ENCODE measurements at places on chromosomes 5 and 9.

- no peak for DNase-seq
Measured at GRCh38 chr5:142322403-142322746, 2.4 kb downstream of the SPRY4 start.

DNA sequence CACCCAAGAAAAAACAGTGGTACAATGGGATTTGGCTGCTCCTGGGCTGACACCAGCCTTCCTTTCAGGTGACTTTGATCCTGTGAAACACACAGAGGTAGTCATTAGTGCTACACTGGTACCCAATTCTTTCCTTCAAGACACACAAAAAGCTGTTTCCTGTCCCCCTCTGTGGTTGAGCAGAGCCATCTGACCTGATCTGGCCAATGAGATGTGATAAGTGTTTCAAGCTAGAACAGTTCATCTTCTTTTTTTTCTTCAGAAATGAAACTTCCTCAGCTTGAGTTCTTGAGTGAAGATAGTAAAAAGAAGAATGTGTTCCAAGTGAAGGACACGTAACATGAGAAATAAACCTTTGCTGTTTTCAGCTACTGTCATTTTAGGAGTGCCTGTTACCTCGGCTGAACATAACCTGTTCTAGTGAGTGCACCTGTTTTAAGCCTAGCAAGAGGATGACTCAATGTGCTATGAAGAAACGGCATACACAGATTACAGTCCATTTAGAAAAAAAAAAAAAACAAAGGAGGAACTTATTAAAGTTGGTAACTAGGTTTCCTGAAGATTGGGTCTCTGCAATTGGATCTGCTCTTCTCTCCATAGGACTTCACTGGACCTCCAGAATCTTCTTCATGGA, 287.8 kb downstream of the GAS1 start:
- no peak for DNase-seq

GRCh38 chr9:17936365-17936764, 357.5 kb downstream of the SH3GL2 start:
- DNase-seq: no peak

- no peak for DNase-seq
Measured at GRCh38 chr5:38666668-38667498, 110.4 kb upstream of the LIFR start.

DNA sequence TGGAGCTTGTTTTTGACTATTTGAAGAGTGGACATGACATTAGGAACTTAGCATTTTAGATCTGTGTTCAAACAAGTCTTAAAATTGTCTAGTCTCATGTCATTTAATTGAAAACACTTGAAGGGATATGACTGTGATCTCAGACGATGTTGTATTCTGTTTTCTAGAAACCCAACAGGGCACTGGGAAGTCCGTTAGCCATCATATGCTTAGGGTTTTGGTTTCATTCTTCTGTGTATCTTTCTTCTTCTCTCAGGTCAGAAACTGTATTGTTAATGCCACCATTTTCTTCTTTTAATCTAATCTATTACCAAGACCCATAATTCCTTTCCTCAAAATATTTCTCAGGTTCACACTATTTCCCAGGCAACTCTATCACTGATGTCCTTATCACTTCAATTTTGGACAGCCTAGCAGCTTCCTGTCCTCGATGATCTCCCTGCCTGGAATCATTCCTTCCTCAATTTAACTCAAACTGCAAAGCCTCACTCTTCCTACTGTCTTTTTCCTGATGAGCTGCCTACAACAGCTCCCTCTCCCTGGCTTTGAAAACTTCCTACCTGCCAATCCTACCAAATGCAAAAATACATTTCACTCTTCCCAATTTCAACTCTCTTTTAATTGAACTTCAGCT, 77.7 kb downstream of the MEF2C start:
- no peak for DNase-seq

DNA sequence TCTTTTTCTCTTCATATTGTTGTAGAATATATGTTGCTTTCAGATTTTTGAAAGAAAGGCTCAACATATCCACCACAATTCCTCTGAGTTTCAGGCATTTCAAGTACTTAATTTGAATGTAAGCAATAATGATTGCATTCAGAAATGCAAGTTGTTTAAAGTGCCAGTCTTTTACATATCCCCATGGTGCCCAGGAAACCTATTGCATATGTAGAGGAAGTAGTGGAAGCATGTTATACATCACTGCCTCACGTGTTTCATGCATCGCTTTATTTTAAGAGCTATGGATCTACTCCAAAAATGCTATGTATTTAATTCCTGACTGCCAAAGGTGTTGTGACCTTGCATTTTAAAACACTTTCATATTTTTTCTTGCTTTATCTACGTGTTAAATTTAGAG, 28.1 kb downstream of the CPEB4 start:
- no peak for DNase-seq

GRCh38 chr9:14051419-14051818, 262.5 kb downstream of the NFIB start:
- no peak for DNase-seq

GRCh38 chr9:85001925-85002324, 332.4 kb downstream of the NTRK2 start:
- no peak for DNase-seq

DNA sequence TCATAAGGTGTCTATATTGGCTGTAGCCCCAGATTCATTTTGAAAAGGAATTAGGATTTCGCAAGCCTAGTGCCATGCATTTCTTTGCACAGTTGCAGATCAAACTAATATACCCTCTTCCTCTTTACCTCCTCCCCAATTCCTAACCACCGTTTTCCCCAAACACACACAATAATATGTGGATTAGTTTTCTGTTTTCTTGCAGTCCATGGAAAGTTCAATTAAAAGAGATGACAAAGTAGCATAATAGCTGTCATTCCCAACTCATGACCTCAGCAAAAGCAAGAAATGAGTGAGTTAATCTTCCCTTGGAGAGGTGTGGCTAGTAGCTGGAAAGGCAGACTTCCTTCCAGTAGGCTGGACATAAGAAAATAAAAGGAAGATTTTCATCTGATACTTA, 349.1 kb downstream of the TMEM232 start:
- no peak for DNase-seq

DNA sequence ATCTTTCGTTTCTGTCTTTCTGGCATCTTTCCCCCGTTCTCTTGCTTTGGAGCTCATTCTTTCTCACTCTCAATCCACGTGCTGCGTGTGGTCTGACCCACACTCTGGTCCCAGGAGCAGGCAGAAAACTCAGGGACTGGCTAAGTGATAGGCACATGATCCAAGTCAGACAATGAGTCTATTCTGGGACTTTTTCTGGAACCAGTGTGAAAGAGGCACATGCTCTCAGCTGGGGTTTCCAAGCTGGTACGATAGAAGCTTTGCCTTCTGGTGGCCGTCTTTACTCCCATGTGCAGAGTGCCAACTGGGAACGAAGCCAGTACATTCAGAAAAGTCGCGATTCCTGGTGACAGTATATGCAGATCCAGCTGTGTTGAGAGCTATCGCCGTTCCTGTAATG, 94.4 kb downstream of the PDZD2 start:
- DNase-seq: no peak

DNA sequence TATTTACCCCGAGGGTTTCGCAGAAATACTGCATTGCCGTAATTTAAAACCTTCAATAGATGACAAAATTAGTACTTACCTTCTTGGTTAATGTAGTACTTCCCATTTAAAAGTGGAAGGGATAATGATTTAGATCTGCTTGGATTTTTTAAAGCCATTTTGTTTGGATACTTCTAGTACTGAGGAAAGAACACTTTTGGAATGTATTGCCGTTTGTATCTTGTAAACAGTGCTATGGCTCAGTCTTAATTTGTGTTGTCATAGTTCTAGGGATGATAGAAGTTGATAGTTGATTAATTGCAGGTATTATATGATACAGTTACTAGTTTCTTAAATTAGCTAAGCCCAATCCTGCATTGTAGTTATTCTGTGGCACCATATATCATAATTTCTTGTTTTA, 33.1 kb downstream of the TNPO1 start:
- no peak for DNase-seq

- no peak for DNase-seq
Measured at GRCh38 chr9:107870221-107870620, 380.7 kb upstream of the KLF4 start.

GRCh38 chr5:149904293-149904886, 40.2 kb downstream of the PDE6A start:
- DNase-seq: no peak

DNA sequence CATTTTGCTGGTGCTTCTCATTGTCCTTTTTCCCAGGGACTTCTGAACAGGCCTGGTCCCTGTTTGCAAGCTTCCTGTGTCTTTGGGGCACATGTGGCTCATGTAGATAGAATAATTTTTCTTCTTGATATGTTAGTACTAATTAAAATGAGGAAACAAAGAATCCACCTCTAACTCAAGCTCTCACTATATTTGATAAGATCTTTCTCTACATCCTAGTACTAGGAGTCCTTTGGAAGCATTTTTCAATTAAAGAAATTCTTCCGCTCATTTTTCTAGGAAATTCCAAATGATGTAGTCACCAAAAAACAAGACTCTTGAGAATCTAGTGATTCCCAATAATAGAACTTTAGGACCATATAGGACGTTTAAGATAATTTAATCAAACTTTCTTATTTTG, 165.3 kb downstream of the SEC61B start:
- no peak for DNase-seq

GRCh38 chr9:37902796-37903646, 906 bp downstream of the SLC25A51 start:
- no peak for DNase-seq

GRCh38 chr9:68750255-68750654, 45.2 kb downstream of the PIP5K1B start:
- no peak for DNase-seq

DNA sequence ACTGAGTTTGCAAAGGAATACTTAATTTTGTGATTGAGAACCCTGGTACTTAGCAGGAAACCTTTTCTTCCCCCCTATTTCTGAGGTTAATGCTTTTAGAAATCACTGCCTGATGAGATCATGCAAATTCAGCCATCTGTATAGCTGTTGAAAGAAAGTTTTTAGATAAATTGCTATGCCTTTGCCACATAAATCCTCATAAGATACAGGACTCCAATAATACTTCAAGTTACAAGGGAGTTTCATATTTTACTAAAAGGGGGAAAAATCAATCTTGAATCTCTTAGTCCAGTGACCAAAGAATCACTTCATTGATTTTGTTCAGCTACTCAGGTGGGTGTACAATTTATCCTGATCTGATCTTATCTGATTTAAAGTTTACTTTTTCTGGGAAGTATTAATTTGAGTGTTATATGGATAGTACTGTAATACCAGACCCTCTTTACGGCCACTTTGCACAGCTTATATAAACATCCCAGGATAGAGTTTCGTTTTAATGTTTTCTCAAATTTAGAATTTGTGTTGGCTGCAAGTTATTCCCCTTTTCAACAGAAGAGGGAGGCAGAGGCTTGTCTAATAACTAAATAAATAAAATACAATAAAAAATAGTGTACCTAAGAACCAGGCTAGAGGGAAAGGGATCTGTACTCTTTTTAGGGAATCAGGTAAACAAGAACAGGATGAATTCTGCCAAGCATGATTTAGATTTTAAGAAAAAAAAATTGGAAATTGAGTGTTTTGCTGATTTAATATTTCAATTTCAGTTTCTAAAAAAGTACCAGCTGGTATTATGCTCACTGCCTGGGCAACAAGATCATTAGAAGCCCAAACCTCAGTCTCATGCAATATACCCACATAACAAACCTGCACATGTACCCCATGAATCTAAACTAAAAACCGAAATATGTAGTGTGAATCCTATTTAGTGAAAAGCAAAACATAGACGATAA, 69.1 kb downstream of the PSAT1 start:
- DNase-seq: no peak
